Stimulated activated CD4-positive, alpha-beta T cell treated with anti-CD3 and anti-CD28 coated beads, Interleukin-12 subunit alpha, Interleukin-12 subunit beta, amount 100 ng/mL, for 48 hours (primary cell): ENCODE measurements at places on chromosomes 4 and X.

- no peak for DNase-seq
Measured at GRCh38 chrX:72309297-72310071, 3.8 kb upstream of the CITED1 start.

DNA sequence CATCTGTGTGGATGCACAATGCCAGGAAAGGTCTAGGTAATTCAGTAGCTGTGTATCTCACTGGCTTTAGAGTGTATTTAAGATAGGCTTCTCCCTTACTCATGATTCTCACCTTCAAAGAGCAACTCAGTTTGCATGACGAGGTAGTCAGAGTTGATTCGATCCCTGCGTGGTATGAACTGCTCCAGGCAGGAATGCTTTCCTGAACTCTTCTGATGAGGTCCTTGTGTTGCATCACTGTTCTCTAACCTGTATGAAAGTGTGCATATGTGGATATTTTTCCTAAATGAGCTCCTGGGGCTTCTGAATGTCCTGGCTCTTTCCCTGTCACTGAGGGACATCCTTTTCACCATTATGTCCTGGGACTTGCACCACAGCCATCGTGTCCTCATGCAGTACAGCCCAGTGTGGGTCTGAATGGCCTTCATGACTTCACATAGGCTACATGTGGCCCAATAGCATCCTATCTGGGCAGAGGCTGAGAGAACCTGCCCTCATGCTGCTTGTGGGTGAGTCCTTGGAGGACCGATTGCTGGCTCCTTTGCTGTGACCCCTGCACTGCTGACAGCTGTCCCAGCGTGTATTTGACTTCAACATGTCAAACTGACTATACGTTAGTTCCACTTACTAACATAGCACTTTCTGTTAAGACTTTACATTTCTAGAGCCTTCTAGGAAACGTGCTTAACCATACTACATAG is 65.3 kb upstream of the WDR1 start:
- DNase-seq = no peak

GRCh38 chr4:189187531-189188052 is 753.1 kb upstream of the FRG1 start:
- no peak for DNase-seq

DNA sequence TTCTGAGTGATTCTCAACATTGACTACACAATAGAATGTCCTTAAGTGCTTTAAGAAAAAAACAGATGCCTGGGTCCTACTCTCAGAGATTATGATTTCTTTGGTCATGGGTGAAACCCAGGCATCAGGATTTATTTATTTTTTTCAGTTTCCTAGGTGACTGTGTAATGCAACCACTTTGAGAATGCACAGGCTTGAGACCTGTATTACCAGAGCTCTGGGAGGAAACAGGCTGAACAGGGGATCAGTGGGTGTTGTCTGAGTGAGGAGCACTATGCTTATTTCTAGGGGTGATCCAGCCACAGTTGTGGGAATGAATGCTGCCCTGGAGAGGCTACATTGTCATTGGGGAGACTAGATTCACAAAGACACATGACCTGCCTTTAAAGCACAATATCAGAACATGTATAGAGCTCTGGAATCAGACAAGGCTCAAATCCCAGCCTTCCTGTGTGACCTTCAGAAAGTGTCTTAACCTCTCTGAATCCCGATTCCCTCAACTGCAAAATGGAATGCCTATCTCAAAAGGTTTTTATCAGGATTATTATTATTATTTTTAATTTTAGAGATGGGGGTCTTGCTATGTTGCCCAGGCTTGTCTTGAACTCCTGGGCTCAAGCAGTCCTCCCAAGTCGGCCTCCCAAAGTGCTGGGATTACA is 61.6 kb upstream of the PRPS1 start:
- no peak for DNase-seq

GRCh38 chrX:99184153-99184552 is 1225.9 kb downstream of the PCDH19 start:
- DNase-seq = no peak

DNA sequence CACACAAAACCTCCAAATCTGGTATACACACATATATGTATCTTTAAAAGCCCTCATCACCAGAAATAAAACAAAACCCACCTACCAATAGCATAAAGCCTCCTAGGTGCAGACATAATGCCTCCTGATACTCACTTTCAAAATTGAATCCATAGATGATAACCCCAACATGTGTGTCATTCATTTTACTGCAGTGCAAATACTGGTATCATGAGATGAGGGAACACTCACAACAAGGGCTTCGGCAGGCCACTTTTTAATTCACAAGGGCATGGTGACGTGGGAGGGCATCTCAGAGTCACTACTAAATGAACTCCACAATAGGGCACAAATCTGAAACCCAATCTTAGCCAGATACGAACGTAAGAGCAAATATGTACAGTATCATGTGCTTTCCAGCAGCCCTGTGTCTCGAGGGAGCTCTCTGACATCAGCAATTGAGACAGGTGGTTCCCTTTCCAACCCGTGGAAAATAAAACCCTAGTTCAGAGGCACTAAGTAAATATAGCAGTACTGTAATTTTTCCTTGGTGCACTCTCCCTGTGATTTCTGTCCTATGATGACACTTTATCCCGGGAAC is 14.1 kb upstream of the PPARGC1A start:
- DNase-seq = no peak

GRCh38 chr4:153245775-153246174 is 41.5 kb downstream of the TRIM2 start:
- no peak for DNase-seq

DNA sequence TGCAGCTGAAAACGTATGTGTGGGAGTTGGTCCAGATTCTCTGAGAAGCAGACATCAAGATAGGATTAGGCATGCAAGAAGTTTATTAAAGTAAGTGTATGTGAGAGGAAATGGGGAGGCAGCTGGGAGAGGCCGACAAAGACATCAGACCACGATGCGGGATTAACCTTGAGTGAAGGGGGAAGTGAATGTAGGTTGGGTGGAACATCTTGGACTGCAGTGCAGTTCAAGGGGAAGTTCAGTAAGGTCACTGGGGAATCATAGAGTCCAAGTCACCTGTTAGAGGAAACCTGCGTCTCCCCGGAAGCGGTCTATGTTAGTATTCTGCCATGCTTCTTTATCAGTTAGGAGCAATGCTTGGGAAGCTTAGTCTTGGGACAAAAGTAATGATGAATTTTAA is 22.0 kb downstream of the CXCL8 start:
- DNase-seq = no peak

GRCh38 chrX:136390921-136391320 is 90.2 kb downstream of the ADGRG4 start:
- DNase-seq = no peak

DNA sequence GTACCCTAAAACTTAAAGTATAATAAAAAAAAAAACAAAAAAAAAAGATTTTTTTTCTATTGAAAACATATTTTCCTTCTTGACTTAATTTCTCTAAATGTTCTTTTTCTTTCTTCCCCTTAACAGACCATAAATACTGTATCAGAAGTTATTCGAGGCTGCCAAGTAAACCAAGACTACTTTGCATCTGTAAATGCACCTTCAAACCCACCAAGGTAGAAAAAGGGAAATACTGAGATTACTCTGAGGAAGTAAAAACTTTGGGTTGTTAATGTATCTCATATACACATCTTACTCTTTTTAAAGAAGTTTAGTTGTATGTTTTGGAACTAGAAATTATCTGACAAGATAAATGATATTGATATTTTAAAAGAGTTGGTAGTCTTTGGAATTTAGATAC is 65.6 kb downstream of the USO1 start:
- no peak for DNase-seq

DNA sequence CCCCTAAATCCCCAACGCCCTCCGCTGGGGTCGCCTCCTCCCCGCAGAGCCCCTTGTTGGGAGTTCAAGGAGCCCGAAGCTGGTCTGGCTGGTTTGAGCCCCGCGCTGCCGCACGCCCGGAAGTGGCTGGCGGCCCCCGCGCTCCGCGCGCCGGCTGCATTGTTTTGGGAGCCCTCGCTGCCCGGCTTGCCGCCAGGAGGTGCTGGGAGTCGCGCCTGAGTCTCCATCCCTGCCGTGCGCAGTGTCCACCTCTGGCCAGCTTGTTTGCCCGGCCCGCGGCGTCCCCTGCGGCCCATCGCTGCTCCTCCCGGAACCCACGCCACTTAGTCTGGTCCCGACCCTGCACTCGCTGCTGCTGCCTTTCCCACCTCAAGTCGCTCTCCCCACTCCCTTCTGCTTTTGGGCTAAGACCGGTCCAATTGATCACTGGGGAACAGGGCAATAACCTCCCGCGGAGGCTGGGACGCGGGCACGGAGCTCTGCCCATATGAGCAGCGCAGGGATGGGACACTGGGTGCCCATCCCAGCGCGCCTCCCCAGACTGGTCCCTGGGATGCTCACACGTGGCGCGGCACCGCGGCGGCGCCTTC is 2.2 kb upstream of the SFRP2 start:
- no peak for DNase-seq

GRCh38 chr4:77881460-77882295 is 19.0 kb downstream of the MRPL1 start:
- DNase-seq = no peak

- no peak for DNase-seq
Measured at GRCh38 chrX:1397001-1397400, 5.1 kb upstream of the SLC25A6 start.

- no peak for DNase-seq
Measured at GRCh38 chr4:10734697-10735096, 50.1 kb upstream of the CLNK start.
